ENCODE measurements at places on chromosomes 7 and 10.

- DNase-seq, result no peak
Observed at GRCh38 chr7:120272701-120273475, at the start of gene KCND2. KCND2 (plus strand) TSS chr7:120273175.

DNA sequence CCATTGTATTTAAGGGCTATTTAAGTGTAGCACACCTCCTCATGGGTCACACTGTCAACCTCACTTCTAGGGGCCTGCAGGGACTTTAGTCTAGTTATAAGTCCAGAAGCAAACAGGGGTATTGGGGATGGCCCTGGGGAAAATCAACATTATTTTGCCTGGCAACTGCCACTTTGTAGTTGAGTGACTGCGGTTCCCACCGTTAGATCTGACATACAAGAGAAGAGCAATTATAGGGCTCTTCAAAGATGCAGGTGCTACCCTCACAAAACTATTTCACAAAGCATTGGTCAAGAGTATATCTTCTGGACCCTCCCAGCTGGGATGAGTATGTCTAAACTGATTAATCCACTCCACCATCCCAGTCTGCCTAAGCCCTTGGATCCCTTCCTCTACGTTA, 133.0 kb upstream of the PCBD1 start:
- no peak for DNase-seq

- no peak for DNase-seq
Observed at GRCh38 chr10:7408291-7409044, 2.4 kb downstream of the SFMBT2 start.

GRCh38 chr7:83355143-83355542, 192.5 kb upstream of the PCLO start:
- DNase-seq, result no peak

DNA sequence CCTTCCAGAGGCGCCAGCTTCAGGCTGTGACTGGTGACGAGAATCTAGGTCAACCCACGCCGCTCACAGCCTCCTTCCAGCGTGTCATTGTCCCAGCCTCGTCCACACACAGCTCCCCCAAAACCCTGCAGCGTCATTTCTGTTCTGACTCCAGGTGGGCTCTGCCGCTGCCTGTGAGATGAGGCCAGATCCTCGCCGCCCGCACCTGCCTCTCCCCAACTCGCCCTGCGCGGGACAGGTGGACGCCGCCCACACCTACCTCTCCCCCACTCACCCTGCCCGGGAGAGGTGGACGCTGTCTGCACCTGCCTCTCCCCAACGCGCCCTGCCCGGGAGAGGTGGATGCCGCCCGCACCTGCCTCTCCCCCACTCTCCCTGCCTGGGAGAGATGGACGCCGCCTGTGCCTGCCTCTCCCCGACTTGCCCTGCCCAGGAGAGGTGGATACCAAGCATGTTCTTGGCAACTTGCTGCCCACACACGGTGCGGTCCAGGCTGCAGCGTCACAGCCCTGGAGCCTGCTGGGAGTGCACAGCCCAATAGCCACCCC, 32.0 kb upstream of the CFAP46 start:
- DNase-seq, result no peak

DNA sequence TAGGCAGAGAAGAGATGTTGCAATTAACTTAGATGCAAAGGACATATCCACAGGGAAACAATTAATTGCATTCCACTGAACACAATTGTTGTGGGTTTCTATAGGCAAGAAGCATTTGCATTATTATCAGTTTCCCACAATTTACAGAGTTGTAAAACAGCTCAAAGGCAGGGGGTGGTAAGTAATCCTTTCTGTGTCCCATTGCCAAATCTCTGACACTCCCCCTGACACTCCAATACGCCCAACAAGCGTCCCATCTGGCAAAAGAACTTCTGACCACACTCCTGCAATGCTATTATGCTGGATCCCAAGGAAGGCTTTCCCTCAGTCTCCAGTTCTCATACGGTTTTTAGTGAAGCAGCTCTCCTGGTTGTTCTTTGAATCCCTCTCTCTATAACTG, 179.8 kb downstream of the CXCL12 start:
- DNase-seq, result no peak

DNA sequence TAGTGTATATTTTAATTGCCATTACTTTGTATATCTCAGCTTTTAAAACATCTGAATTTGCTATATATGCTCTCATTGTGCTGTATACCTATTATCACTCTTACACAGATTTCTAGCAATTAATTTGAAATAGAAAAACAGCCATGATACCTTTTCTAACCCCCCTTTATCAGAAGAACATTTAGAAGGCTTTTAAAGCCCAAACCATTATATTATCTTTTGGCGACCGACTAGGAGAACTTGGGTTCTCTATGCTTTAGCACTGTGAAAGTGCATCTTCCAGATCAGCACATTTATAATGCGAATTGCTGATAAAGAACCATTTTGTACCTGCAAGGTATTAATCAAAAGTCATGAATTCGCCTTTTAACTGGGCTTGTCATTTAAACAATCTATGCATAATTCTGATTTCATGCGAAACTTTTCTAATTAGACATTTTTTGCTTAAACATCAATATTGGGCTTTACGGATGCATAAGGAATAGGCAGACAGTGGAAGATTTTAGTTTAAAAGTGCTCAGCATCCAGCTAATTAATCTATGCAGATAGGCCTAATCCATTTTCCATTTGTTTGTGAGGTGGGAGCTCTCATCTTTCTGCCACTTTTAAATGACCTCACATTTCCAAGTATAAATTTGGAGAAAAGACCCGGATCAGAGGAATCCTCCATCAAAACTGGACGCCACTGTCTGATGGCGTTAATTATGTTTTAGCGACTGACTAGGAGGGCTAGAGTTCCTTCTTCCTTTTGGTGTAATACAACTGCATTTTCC, 1.2 kb upstream of the MLLT10 start:
- no peak for DNase-seq

DNA sequence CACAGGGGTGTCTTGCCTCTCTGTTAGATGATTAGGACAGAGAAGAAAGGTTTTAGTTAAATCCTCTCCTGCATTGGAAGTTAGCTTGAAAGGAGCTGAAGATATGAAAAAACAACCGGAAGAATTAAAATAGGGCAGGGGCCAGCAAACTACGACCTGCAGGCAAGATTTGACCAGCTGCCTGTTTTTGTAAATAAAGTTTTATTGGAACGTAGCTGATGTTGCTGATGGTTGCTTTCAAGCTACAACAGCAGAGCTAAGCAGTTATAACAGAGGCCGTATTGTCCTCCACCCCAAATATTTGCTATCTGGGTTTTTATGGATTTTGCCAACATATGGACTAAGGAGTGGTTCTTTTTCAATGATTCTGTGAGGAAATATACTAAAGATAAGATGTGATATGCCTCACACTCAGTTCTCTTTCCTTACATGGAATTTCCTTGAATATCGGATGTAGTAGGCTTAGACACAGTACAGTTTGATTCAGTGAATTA, 568.8 kb downstream of the PHTF2 start:
- no peak for DNase-seq

DNA sequence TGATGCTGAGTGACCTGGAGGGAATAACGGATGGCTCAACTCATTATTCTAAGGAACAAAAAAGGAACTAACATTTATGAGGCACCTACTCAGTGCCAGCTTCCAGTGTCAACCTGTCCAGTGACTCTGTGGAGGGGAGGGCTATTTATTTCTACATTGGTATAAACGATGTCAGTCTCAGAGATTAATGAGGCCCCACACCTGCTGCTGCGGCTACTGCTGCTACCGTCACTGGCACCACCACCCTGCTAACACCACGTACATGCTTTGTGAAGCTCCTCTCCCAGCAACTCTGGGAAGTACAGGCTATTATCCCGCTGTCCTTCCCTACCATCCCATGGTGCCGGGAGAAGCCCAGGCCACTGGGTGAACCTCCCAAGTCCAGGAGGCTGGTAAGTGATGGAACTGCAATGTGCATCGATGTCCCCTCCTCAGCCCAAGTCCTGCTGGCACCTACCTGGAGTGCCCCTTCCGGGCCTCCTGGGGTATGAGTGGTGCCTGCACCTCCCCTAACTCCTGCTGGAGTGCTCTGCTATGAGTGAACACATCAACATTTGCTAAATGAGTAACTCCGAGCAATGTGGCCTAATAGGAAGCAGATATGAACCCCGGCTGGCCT, 101.5 kb downstream of the ARHGAP22 start:
- DNase-seq, result no peak

DNA sequence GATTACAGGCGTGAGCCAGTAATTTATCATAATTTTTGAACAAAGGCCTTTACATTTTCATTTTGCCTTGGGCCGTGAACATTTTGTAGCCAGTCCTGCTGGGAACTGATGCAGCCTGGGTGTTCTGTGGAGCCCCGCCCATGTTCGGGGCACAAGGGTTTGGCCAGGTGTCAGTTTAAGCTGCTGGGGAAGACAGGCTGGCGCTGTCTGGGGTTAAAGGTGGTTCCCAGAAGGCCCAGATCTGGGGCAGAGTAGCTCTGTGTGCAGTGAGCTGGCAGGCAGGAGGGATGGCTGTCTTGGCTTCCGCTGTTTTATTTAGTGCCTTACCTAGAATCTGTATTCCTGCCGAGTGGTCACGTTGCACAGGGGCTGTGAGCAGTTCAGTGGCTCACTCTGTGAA, 50.2 kb downstream of the DOCK1 start:
- DNase-seq, result no peak

GRCh38 chr7:101633511-101633910, 4.4 kb upstream of the MYL10 start:
- DNase-seq, result no peak

DNA sequence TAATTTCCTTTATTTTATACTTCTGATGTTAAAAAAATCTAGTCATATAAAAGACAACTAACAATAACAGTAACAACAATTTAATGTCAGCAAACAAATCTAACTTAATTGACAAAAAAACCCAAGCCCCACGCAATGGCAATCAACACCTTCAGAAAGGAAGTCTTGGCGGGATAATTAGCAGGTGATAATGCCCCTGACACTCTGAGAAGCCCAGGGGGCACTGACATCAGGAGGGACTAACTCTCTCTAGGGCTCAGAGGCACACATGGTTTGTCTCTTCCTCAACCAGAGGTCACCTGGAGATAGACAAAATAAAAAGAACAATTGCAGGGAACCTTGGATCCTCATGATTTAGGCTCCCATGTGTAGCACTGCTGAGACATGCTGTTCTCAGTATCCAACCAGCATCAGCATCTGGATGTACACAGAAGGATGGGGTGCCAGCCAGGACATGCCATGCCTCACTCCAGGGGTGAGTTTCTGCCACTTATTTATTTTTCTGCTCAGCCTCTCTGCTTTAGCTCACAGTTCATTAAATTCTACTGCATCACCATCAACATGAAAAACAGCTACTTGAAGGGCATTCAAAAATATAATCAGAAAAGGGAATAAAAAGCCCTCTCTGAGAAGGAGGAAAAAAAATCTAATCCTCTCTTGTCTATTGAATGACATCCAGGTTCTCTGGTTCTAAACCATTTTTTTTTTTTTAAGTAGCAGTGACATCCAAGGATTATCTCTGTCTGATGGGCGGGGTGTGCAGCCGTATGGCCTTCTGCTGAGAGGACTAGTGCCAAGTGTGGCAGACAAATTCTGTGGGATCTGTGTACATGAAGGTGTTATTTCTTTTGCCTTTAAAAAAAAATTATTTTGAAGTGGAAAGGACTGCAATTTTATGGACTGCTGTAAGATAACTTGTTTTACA, 96.3 kb downstream of the ATXN7L1 start:
- DNase-seq, result no peak

GRCh38 chr10:71969929-71970328, 5.7 kb downstream of the CHST3 start:
- no peak for DNase-seq

DNA sequence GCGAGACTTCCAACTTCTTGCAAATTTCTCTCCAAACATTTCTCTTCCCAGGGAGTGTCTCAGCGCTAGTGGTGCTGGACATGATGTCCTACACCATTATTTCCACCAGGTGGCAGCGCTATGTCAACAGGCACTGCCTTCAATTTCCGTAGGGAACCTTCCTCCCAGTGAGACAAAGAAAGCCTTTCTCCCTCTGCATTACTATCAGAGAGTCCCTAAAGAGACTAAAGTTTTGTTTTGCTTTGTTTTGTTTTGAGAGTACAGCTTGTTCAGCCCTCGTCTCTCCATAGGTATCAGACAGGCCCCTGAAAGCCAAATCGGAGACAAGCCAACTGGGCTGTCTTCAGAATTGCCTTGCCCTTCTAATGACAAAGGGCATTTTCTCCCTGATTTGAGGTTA, 44.2 kb upstream of the GGCT start:
- peak; percentile 43 for DNase-seq

GRCh38 chr7:150871601-150872000, 19.3 kb downstream of the AOC1 start:
- DNase-seq, result no peak

DNA sequence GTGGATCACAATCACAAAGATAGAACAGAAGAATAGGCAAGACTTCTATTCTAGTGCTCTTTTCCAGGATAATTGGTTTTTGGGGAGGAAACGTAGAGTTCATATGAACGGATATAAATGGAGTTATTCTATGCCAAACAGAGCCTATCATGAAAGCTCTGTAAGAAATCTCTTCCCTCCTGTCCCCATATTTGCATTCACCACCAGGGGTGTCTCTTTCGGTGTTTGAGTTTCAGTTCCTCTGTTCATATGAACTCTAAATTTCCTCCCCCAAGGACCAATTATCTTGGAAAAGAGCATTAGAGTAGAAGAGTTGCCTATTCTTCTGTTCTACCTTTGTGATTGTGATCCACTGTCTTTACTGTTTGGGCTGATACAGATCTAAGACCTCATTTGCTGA, 48.3 kb upstream of the CDC14C start:
- no peak for DNase-seq

DNA sequence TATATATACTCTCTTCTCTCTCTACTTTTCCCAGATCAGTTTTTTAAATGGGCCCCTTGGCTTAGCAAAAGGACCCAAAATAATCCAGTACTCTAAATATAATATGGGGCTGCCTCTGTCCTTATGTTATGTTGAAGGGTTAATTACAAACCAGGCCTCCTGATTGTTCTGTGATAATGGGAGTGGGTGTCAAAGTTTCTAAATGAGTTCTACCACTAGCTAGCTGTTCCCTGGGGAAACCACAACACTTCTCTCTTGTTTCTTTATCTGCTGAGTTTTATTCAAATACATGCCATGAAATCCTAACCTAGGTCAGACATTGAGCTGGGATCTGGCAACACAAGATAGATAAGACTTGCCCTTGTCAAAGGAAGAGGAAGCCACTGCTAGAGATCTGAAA, 3.8 kb downstream of the HTR5A start:
- DNase-seq, result no peak

GRCh38 chr7:36486336-36486735, 96.7 kb downstream of the ANLN start:
- no peak for DNase-seq

GRCh38 chr10:470339-471003, 219.0 kb downstream of the DIP2C start:
- DNase-seq, result no peak

DNA sequence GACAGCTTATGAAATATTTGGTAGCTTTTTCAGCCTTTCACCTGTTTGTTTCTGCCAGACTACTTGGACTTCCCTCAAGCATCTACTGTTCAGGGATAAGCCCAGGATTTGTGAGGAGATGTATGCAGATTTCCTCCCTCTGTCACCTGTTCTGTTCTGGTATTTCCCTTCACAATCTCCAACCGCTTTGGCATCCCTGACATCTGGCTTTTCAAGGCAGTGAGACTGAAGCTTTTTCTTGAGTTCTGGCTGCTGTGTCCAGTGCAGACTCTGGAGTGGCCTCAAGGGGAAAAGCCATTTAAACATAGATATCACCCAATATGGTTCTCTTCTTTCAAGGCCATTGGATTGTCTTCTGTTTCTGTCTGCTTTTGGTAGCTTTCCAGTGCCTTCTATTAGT, 369.7 kb downstream of the LRMDA start:
- no peak for DNase-seq

- DNase-seq, result peak; percentile 8
Observed at GRCh38 chr7:22732556-22733126, 5.6 kb downstream of the IL6 start.

GRCh38 chr10:101094121-101094879, 32.5 kb downstream of the KAZALD1 start:
- no peak for DNase-seq
